ENCODE measurements at places on chromosomes 2 and 18.

DNA sequence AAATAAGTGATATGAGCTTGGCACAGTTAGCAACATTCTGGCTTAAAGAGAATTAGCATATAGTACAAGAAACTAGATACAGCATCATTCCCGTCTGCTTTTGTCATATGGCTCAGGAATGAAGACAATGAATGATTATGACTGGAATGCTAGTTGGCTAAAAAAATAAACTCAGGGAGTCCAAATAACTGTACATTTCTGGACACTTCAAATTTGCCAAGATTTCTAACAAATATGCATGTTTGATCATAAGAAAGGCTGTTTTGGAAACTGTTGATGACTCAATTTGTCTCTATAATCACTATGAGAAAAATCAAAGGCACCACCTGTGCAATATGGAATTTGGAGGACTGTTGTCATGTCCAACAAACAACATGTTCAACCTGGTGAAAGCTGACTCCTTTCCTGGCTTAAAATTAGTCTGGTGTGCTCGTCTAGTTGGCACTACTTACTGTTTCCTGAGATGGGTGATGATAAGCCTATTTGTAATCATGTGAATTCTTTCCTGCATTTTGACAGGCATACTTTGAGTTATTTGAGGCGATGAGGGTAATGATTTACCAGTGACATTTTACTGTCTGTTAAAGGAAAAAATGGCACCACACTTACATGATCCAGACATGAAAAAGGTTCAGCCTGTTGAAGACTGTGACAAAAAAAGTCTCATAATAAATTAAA lies 133.9 kb upstream of the CDH20 start:
- DNase-seq: peak; percentile 2

DNA sequence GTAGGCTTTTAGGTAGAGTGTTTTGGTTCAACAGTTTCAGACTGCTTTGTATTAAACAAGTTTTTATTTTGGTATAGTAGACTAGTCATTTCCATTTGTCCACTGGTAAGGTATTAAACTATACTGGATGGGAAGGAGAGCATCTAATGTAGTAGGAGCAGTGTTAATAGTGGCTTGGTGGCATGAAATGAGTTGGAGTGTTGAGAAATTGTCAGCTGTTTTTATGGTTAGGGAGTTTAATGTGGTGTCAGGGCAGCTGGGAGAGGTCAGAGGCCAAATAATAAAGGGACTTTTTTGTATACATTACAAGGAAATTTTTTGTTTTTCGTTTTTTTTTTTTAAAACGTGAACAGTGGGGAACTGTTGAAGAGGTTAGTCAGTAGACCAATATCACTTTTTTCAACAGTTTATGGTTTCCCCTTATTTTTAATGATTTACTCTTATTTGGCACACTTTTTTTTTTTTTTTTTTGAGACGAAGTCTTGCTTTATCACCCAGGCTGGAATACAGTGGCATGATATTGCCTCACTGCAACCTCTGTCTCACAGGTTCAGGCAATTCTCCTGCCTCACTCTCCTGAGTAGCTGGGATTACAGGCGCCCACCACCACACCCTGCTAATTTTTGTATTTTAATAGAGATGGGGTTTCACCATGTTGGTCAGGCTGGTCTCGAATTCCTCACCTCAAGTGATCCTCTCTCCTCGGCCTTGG lies 21.2 kb downstream of the ACTR3 start:
- no peak for DNase-seq

GRCh38 chr2:200336980-200337615 lies 30.6 kb downstream of the SPATS2L start:
- no peak for DNase-seq

DNA sequence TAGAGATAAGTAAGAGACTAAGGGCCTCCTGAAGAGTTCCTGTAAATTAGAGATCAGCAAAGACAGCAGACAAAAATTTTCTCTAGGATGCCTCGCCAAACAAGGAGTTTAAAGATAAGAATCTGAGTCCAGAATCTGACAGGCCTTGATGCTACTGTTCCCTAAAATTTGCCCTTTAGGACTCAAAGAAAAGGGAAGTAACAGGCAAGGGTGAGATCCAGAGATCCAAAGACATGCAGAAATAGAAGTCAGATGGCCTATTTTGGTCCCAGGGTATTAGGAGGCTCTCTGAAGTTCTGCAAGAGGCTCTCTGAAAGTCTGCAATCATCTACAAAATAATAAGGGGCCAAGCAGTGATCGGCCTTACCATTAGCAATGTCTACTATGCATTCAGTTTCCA lies 33.0 kb downstream of the GALNT5 start:
- DNase-seq: no peak

GRCh38 chr2:9763356-9764152 lies 79.7 kb upstream of the TAF1B start:
- DNase-seq: peak; percentile 32

DNA sequence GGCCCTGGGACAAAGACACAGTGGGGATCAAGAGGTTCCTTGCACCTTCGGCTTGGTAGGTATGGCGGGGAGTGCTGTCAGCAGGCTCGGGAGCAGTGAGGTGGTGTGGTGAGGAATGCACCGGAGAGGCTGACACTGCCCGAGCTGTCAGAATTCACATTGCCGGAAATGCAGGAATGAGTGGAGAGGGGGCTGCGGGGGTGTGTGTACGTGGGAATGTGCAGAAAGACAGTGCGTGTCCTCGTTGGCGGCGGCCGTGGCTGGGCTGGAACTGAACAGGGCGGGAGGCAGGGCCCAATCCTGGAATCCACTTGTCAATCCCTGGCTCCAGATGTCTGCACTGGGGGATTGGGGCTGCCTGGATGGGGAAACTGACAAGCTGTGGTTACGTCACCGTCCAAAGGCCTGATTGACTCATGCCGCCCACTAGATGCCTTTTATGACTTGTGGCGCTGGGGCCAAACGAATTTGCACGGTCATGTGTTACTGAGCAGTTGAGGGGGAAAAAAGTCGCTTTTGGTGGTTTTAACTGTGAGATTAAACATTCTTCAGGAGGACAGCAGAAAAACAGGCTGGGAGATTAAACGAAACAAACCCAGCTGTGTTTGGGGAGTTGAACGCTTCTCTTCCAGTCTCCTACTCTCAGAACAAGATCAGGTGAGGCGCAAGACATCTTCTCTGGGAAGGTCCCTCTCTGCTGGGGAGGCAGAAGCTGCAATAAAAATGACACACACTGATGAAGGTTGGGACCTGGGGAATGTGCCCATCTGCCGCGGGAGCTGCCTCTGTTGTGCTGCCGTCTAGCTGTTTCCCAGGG lies 189.4 kb upstream of the GLI2 start:
- DNase-seq: peak; percentile 93

- DNase-seq: no peak
Observed at GRCh38 chr2:107018366-107018765, 132.4 kb upstream of the ST6GAL2 start.

All from stromal cell of bone marrow (primary cell).